Stimulated activated CD8-positive, alpha-beta memory T cell treated with anti-CD3 and anti-CD28 coated beads, Interleukin-7, amount 100 ng/mL, for 1 hour (primary cell): ENCODE measurements at places on chromosomes 3 and 15.

- no peak for DNase-seq
These were observed 135.1 kb downstream of the TMCO5A start for GRCh38 chr15:38069511-38070011.

DNA sequence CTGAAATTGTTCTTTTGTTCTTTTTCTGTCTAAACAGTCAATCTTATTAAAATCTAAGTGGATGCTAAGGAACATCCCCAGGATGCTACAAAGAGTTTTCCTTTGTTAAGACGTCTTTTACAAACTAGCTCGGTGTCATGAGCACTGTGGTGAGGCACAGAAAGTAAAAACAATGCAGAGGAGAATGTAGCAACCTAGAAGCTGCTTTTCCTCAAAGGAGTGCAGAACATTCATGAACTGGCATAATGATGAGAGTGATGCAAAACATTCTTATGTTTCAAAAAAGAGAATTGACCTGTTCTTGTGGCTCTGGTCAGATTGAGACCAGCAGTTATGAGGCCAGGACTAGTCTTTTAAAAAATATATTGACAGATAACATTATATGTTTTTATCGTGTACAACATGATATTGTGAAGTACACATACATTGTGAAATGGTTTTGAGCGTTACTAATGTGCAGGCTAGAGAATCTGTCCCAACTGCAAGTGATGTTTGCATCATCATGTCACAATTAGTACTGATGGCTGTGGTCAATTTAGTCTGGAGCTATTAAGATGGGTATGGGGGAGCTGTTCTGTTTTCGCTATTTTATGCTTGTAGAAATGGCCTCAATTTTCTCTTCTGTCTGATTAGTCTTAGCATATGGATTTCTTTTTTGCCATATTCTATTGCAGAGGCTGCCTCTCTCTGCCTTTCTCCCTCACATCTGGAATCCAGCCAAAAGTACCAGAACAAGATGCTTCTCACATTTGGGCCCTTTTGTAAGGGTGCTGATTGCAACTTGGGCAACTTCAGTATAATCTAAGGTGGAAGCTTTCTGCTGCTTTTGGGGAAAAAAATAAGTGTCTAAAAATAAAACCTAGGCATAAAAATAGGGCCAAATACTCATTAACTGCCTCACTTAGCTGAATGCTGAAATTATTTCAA lies 50.2 kb downstream of the HHLA2 start:
- DNase-seq = no peak

GRCh38 chr3:177195242-177195991 lies 1.9 kb downstream of the TBL1XR1 start:
- DNase-seq = no peak

DNA sequence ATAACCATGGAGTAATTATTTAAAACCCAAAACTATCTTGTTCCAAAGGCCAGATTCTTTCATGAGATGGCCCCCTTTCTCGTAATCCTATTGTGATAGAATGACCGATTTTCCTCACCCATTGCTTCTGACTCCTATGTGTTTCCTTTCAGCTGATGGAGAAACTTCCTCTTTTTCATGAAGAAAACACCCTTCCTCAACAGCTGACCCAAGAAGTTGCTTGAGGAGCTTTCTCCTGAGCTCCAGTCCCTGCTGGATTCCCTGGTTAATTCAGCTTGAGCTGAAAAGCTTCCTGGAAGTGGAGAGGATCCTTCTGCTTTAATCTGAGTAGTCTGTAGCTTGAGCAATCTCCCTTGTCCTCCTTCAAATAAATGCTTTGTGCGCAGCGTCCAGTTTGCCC lies 75.0 kb downstream of the BFSP2 start:
- no peak for DNase-seq

GRCh38 chr3:115321400-115321805 lies 174.3 kb upstream of the ZBTB20 start:
- DNase-seq = no peak

- DNase-seq = peak; percentile 19
These were observed 519.7 kb downstream of the FOXP1 start for GRCh38 chr3:71063773-71064290.
